ENCODE measurements at places on chromosomes 1 and 21. TPM values are rescaled to one million over a fixed set of nuclear protein-coding genes. Genes with fewer than 3 reads are reported as not detected.
A peak's percentile ranks its signal among the peaks of the same experiment; 100 is the strongest.

DNA sequence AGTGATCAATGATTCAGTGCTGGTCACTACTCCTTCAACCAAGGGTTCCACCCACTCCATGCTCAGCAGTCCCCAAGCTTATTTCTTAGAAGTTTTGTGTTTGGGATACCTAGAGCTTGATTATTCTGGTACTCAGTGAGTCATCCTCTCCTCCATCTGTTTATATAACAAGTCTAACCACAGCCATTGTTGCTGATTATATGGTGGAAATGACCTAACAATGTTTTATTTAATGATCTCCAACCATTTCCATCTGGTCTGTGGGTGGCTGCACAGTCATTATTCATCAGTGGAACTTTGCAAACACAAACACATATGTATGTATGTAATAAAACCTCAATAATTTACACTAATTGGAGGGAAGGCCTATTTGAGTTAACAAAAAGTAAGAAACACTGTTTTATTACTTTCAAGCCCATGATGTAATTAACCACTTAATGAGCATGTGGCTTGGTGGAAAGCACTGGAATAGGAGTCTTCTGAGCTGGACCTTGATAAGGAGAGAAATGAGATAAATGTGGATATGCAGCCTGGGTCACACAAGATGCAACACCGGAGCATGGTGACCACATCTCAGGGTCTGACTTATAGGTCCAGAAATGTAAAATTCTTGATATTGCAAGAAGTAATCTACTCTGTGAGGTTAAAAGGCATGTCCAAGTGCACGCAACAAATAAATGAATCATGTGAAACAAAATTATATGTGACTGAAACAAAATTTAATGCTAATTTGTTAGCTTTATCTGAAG, 99.0 kb upstream of the WLS start:
- DNase-seq = no peak

GRCh38 chr1:2935751-2936390, 85.4 kb upstream of the ACTRT2 start:
- DNase-seq = no peak

DNA sequence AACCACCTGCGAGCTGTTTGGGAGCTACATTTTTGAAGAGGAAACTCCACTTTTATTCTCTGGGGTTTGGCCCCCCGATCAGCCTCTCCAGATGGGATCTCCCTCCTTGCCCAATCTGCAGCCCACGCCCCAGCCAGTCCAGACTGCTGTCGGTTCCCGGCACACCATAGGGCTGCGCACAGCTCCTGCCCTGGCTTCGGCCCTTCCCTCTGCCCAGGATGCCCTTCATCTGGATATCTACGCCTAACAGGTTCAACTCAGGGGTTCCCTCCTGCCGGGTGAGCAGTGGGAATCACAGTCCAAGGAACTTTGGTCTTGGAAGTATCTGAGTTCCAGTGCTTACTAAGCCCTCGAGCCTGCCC, 135.3 kb downstream of the KAZN start:
- DNase-seq = no peak

DNA sequence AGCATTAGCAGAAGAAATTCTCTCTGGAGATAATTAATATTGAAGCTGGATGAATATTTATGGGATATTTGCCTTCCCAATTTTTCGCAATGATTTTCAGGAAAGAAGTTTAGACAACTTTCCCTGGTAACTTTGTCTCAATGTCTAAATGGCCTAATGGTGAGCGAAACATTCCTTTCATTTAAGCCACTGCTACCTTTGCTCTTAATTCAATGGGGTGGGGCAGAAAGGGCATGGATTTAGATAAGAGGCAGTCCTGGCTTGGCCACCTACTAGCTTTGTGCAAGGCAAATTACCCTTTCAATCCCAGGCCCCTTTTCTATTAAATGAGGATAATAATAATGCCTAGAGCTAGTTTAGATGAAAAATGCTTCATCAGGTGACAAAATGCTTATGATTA, 27.1 kb upstream of the LYST start:
- no peak for DNase-seq

DNA sequence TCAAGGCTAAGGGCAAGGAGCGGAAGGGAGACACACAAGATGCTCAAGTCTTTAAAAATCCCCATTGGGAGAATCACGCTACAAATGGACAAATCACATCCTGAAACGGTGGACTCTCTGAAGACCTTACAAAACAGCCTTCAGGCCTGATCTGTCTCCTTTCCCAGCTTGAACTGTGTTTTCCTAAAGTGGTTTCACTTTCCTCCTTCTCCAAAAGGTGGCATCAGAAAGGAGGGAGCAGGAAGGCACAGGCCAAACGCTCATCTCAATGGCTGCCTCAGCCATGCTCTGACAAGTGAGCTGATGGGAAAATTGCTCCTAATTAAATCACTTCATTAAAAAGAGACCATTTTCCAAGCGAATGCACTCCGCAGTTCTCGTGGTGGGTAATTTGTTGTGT, 47.7 kb downstream of the UTP25 start:
- DNase-seq = no peak

GRCh38 chr21:46093668-46094400, 4.1 kb upstream of the COL6A2 start:
- peak; percentile 69 for DNase-seq

DNA sequence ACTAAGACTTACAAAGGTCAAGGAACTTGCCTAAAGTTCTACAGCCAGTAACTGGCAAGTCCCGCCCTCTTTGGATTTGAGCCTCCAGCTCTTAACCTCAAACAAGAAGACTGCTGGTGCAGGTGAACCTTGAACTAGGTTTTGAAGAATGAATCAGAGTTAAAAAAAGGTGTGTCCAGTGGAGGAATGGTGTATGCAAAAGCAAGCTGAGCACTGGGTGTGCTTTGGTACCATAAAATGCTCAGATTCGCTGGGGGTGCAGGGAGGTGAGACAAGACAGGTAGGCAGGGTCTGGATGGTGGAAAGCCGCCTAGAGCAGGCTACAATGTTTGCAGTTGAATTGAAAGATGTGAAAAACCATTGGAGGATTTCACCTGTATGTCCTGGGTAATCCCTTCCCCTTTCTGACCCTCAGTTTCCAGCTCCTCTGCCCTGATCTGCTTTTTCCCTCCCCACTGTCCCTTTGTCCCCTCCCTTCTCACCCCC, 39.8 kb downstream of the FOXD2 start:
- DNase-seq = no peak

GRCh38 chr1:213779228-213779627, 208.5 kb upstream of the PROX1 start:
- no peak for DNase-seq

DNA sequence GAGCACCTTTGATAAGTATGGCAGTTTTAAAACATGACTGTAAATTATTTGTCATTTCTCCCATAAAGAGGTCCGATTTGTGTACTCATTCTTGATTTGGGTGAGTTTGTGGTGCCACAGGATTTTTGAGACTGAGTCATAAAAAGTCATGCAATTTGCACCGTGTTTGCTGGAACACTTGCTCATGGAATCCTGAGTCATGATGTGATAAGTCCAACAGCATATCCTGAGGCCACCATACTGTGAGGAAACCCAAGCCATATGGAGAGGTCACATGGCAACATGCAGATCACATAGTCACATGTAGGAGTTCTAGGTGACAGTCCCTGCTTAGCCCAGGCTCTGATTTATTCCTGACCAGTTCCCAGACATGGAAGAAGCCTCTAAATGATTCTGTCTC, 40.8 kb upstream of the PRRX1 start:
- DNase-seq = no peak

- DNase-seq = no peak
These were observed 17.0 kb downstream of the CAMK1G start for GRCh38 chr1:209600541-209600940.

- DNase-seq = no peak
These were observed 77.8 kb downstream of the MAN1C1 start for GRCh38 chr1:25694167-25695007.

DNA sequence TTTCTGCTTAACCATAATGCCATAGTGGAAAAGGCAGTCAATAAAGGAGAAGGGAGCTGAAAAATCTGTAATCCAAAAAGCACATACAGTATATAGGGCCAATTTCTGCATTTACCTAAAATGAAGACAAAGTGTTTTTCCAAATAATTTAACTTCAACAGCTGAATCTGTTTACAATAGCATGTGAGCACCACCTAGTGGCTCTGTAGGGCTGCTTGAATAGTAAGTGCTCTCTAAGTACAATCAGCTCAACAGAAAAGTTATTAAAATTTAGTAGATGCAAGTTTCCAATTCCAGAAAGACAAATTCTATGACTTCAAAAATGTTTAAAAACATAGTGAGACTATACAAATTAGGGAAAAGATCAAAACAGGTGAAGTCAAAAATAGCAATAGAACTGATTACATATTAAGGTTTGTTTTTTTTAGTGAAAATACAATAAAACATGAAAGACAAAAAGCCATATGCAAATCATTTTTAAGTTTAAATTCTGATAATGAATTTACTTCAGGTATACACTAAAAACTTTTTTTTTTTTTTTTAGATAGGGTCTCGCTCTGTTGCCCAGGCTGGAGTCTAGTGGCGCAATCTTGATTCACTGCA, 220.0 kb downstream of the SETD4 start:
- DNase-seq = peak; percentile 29

DNA sequence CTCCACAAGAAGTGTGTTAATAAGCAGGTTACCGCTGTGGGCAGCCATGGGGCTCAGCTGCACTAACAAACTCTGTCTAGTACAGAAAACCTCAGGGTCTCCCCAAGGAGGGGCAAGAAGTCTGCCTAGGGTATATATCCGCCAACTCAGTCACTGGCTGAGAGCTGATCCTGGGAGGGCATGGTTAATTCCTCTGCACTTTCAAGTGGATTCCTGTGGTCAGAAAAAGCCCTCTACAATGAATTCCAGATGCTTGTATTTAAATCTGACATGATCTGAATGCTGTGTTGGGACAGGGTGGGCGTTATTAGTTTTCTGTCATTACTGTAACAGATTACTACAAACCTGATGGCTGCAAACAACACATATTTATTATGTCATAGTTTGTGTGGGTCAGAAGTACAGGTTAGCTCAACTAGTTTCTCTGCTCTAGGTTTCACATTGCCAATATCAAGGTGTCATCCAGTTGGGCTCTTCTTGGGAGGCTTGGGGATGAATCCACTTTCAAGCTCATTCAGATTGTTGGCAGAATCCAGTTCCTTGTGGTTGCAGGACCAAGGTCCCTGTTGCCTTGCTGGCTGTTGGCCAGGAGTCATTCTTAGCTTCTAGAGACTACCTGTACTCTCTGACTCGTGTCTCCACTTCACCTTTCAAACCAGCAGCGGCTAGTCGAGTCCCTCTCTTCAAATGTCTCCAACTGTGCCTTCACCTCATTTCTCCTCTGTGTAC, 8.0 kb upstream of the SELE start:
- no peak for DNase-seq

GRCh38 chr1:225918280-225918679, 5.8 kb downstream of the PYCR2 start:
- DNase-seq = no peak

DNA sequence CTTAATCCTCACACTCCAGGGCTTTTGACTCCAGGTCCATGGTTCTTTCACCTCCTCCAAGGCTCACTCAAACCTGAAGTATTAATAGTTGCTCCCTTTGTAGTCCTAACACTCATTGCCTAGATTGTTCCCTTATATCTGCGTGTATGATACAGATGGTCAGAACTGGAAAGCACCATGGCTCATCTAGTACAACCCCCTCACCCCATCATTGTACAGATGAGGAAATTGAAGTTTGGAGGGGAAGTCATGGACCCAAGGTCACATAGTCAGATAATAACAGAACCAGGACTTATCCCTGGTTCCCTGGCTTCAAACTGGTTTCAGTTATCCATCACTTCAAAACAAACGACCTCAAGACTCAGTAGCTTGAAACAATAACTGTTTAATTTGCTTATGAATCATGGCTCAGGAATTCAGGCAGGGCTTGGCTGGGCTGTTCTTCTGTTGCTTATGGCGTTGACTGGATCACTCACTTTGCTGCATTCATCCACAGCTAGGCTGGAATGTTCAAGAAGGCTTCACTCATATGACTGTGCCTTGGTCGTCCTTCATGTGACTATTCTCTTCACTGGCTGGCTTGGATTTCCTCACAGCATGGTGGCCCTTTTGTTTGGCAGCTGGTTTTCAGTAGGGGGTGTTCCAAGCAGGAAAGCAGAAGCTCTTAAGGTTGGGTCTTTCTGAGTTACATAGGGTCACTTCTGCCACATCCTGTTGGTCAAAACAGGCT, 5.0 kb downstream of the NOS1AP start:
- DNase-seq = no peak

GRCh38 chr21:44374601-44375280, 21.3 kb downstream of the TRPM2 start:
- no peak for DNase-seq

DNA sequence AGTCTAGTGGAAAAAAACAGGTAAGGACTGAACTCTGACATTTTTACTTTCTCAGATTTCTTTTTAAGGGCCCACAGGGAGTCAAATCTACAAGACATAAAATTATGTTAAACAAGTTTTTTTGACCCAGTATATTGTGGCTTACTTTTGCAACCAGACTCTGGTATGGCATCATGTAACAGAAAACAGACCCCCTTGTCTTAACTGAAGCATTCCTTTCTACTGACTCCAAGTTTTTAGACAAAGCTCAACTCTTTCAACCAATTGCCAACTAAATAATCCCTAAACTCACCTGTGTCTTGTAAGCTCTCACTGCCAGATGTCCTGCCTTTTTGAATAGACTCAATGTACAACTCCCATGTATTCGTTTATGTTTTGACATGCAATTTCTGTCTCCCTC, 64.3 kb downstream of the FASLG start:
- DNase-seq = no peak

DNA sequence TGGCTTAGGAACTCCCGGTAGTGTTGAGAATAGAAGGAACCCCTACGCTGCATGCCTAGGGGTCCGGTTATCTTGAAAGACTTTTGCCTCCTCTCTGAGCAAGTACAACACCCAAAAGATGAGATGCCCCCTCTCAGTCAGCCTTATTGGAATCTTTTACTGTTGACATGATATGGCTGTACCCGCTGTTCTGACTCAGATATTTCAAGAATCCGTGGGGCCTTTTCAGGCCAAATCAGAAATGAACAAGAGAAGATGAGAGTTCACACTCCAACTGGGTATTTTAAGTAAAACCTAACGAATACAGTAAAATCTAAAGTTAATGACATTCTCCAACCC, 164.2 kb downstream of the PPIAL4G start:
- no peak for DNase-seq

DNA sequence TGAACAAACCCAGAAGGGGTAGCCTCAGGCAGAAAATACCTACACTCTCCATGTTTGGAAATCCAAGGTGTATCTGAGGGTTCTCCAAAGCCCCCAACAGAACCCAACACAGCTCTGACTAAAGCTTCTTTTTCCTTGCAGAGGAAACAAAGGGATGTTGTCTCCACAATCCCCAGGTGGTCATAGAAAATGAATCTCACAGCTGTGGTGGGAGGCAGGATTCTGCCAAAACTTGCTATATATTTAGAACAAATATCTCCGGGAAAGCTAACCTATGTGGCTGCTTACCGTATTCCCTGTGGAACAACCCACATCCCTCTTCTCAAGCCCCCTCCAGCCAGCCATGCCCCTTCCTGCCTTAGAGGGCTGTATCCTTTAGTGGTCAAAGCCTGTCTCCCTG, 406.1 kb downstream of the PRDM2 start:
- DNase-seq = no peak

GRCh38 chr1:235766794-235767285, 99.9 kb downstream of the LYST start:
- DNase-seq = no peak

The SH2D1B gene
- polyA plus RNA-seq = 598 TPM

The OPRD1 gene
- polyA plus RNA-seq = not detected

The COQ8A gene
- 34.7 TPM for polyA plus RNA-seq

The KRTAP26-1 gene
- polyA plus RNA-seq = not detected

The WNT9A gene
- polyA plus RNA-seq = not detected

The COL16A1 gene
- polyA plus RNA-seq = not detected
